ENCODE measurements at places on chromosomes 4 and X.

DNA sequence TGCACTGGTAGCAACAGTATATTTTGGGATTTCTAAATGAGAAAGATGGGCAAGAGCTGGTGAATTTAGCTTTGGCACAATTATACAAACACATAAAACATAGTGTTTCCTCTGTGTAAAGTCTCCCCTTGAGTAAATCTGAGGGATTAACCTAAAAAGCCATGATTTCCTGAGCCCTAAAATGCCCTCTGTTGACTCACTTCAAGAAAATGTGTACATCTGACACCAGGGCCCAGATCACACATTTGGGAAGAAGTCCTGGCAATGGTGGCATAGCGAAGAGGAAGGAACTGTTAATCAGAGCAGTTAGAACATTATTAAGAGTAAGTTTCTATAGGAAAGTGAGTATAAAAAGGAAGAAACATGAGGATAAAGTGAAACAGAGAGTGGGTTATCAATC lies 338.5 kb downstream of the SPOCK3 start:
- no peak overlapping the region for H3K4me3 ChIP-seq
- no peaks in the 10 kb centered on the region for H3K4me1 ChIP-seq
- no peak overlapping the region for H3K27ac ChIP-seq

DNA sequence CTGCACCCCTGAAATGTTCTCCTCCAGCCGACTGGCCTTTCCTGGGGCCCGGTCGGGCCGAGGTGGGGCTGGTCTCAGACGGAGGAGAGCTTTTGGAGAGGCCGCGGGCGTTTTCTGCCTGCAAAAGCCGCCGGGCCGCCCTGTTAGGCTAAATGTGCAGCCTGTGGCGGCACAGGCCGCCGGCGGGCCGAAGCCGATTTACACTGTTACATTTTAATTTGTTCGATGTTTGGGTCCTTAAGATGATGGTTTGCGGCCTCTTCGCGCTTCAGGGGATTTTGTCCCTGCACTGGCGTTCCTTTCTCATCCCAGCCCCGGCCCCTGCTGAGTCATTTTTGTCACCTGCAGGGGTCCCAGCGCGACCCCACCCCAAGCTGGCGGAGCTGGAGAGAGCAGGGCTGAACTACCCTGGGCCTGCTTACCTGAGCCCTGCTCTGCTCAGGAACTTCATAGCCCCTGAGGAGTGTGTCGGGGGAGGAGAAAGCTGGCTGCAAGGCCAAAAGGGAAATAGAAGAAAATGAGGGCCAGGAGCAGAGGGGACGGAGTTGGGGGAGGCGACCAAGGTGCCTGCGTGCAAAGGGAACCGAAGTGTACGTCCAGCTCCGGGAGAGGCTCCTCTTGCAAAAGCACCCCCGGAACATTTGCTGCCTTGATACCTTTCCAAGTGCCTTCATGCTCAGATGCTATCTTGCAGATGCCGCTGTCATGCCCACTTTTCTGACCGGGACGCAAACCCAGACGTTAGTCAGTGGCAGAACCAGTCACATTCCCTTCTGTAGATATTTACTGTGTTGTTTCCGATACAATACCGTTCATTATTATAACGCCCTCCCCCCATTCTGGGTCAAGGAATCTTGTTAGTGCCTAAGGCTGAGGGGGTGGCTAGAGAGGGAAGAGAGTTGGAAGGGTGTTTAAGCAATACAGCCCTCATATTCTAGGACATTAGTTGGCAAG lies 977 bp upstream of the RBBP7 start:
- peak overlapping the region; percentile 97 for H3K4me3 ChIP-seq
- H3K36me3 ChIP-seq, result peaks cover 5% of the 10 kb centered on the region
- H3K4me1 ChIP-seq, result peaks cover 20% of the 10 kb centered on the region

DNA sequence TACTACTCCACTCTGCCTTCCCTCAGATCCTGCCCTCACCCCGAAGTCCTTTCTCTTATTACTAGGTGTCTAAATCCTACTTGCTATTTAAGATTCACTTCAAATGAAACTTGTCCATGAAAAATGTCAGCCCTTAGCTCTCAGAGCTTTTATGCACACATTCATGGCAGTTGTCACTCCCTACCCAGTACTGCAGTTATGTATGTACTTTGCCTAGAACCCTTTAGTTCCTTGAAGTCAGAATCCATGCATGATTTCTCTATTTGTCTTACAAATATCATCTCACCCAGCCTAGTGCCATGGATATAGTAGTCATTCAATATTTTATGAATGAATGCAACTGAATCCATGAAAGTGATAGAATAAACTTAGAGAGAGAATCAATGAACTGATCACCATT lies 3.3 kb upstream of the EPGN start:
- H3K27me3 ChIP-seq, result no peaks in the 10 kb centered on the region
- H3K36me3 ChIP-seq, result no peaks in the 10 kb centered on the region
- H3K4me3 ChIP-seq, result no peak overlapping the region

DNA sequence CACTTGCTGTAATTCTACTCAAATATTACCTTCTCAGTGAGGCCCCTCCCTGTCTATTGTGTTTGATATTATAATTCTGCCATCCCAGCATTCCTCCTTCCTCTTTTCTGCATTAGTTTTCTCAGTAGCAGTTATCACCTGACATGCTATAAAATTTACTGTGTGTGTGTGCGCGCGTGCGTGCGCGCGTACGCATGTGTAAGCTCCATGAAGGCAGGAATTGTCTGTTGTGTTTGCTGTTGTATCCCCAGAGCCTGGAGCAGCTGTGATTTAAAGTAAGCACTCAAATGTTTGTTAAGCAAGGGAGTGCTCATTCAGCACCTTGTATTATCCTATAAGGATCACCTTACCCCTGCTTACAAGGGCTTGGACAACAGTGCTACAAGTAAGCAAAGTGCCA lies 8.6 kb downstream of the SRD5A3 start:
- H3K4me3 ChIP-seq, result no peak overlapping the region
- H3K36me3 ChIP-seq, result peaks cover 24% of the 10 kb centered on the region
- no peak overlapping the region for H3K27ac ChIP-seq
- no peaks in the 10 kb centered on the region for H3K27me3 ChIP-seq
- peaks cover 8% of the 10 kb centered on the region for H3K4me1 ChIP-seq

GRCh38 chr4:189162073-189162789 lies 778.4 kb upstream of the FRG1 start:
- no peaks in the 10 kb centered on the region for H3K27me3 ChIP-seq
- H3K4me1 ChIP-seq, result no peaks in the 10 kb centered on the region
- no peak for DNase-seq
- no peaks in the 10 kb centered on the region for H3K36me3 ChIP-seq

GRCh38 chr4:5710065-5710960 lies 688 bp upstream of the EVC start:
- peaks cover 21% of the 10 kb centered on the region for H3K4me1 ChIP-seq
- H3K27me3 ChIP-seq, result peaks cover 48% of the 10 kb centered on the region
- H3K27ac ChIP-seq, result no peak overlapping the region

DNA sequence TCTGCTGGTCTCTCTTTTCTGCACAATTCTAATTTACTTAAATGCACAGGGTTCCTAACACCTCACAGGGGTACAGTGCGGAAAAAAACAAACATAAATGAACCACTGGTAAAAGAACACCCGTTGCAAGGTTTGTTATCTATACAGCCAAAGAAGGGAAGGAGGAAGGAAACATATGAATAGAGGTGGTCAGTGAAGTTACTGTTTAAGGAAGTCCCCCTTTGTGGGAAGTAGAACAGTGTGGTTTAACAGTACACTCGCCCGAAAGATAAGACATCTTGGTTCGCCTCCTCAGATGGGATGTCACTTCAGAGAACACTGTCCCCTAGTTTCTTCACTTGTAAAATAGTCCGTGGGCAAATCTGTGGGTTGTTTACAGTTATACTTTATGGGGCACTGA lies 57.5 kb downstream of the TEC start:
- H3K27ac ChIP-seq, result peak overlapping the region; percentile 97
- peaks cover 42% of the 10 kb centered on the region for H3K4me1 ChIP-seq
- peak overlapping the region; percentile 77 for H3K4me3 ChIP-seq
- peak; percentile 47 for DNase-seq
- no peaks in the 10 kb centered on the region for H3K27me3 ChIP-seq
- H3K36me3 ChIP-seq, result peaks cover 8% of the 10 kb centered on the region

DNA sequence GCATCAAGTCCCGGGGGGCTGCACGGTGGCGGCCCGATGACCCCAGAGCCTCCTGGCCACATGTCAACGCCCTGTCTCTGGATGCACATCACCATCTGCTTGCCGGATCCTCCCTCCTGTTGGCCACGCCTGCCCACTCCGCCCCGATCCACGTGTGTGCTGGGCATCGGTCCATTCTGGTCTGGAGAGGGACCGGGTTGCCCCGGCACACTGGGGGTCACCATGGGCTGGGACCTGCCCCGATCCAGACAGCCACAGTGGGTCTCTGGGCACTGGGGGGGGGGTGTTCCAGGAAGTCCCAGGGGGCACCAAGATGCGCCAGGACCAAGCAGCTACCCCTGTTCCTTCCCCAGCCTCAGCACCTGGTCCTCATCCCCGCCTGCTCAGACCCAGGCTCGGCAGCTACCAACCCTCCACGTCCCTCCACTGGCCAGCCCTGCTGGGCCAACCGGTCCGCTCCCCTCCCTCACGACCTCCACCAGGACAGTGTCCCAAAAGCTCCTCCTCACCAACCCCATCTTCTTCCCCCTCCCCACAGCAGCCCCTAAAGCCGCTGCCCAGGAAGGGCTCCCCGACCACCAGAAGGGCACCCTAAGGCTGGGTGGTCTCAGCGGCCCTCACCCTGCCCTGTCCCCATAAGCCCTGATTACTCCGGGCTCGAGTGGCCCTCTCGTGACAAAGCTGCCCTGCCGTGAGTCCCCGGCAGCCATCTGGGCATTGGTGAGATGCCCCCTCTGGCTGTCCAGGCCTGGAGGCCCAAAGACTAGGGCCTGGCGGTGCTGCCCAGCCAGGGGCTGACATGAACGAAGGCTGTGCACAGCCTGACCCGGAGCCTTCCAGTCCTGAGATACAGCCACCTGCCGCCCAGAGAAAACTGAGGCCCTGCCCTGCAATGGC lies 4.6 kb downstream of the CTBP1 start:
- H3K36me3 ChIP-seq, result peaks cover 42% of the 10 kb centered on the region
- DNase-seq, result no peak
- H3K4me1 ChIP-seq, result peaks cover 51% of the 10 kb centered on the region

DNA sequence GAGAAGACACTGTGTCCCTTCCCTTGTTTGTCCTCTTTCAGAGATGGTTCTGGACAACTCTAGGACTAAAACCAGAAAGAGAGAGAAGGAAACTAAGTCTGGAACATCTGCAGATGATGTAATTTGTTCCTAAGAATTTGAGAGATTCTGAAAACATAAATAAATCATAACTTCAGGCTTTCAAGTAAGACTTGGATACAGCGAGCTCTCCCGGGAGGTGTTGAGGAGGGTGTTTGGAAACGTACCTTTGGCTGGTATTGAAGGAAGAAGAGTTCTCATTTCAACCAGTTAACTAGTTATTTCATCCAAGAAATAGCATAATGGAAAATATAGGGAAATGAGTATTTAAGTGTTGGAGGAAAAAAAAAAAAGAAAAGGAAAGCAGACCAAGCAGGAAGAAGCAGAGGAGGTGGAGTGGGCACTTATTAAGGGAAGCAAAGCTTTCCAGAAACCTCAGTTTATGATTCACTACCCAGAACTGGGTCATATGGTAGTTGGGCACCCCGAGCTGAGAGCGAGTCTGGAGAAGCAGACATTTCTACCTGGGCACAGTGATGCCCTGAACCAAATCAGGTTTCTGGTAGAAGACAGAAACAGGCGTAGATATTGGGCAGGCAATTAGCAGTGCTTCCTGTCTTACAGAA lies 26.9 kb downstream of the CCNG2 start:
- peaks cover 24% of the 10 kb centered on the region for H3K4me1 ChIP-seq
- DNase-seq, result no peak
- H3K4me3 ChIP-seq, result no peak overlapping the region
- H3K27me3 ChIP-seq, result no peaks in the 10 kb centered on the region

DNA sequence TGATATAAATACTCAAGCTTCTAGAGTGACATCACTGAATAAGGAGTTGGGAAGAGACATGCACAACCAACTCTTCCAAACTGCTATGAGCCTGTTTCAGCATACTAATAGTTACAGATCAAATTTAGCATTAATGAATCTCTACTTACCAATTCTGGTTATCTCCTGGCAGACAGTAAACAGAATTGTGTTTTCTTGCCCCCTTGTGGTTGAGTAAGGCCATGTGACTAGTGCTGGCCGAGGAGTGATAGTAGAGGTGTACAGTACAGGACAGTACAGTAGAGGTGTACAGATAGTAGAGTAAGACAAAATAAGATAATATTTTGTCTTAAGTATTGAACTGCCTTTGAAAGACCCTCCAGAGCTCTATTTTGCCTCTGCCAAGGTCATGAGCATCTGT lies 681.4 kb downstream of the GABRG1 start:
- no peak overlapping the region for H3K4me3 ChIP-seq
- H3K36me3 ChIP-seq, result no peaks in the 10 kb centered on the region
- H3K27ac ChIP-seq, result no peak overlapping the region
- DNase-seq, result no peak
- no peaks in the 10 kb centered on the region for H3K4me1 ChIP-seq
- H3K27me3 ChIP-seq, result no peaks in the 10 kb centered on the region

DNA sequence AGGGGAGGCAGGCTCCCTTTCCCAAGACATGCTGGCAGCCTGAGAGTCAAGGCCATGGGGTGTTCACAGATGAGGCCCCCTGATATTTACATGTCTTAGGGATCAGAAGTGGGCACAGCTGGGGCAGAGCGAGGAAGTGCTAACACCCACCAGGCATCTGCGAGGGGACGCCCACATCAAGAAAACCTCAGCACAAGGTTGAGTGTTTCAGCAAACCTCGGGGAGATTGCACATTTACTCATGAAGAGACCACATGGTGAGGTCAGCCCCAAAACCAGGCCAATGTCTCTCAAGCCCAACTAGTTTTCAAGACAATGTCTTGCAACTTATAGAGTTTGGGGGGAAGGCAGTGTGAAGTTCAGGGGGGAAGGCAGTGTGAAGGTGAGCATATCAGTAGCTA lies 55.2 kb downstream of the CLNK start:
- H3K4me3 ChIP-seq, result no peak overlapping the region
- H3K4me1 ChIP-seq, result peaks cover 6% of the 10 kb centered on the region
- no peak for DNase-seq
- peaks cover 2% of the 10 kb centered on the region for H3K36me3 ChIP-seq

DNA sequence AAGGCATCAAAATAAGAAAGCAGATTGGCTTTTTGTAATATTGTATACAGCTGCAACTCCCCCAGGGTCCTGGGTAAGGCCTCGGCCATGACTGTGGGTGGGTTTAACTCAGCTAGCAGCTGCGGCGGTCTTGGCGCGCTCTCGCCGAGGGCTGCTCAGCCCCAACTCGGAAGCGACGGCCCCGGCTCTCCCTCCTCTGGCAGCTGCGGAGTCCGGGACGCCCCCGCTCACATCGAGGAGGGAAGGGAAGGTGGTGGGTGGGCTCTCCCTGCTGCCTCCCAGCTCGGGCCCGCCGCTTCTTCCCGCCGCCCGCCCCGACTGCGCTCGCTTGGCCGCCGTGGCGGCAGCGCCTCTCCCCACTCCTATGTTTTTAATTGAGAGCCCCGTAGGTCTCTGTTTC lies 51.2 kb downstream of the GPR50 start:
- H3K36me3 ChIP-seq, result no peaks in the 10 kb centered on the region
- no peak overlapping the region for H3K27ac ChIP-seq
- no peak overlapping the region for H3K4me3 ChIP-seq
- DNase-seq, result no peak
